Activated T-cell treated with anti-CD3 and anti-CD28 coated beads, Interleukin-2, amount 50 U/mL, for 1 hour (primary cell): ENCODE measurements at places on chromosomes 2 and 18.

DNA sequence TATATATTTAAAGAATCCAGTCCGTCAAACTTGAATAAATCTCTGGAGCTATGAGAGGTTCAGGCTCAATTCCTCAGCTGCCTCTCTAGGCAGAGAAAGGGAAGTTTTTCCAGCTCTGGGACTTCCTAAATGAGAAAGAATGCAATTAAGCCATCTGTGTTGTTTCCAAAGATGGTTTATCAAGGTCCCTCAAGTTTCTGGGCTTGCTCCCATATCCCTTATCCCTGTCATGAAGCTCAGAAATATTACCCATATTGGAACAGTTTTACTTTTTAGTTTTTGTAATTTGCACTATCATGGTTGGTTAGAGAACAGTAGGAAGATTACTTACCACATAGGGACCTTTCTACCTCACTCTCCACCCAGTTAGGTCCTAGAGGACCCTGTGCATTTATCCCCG is 1.4 kb downstream of the CNTNAP5 start:
- DNase-seq, result no peak

GRCh38 chr2:234098681-234099080 is 48.2 kb downstream of the SPP2 start:
- no peak for DNase-seq

- no peak for DNase-seq
These were observed 198.7 kb downstream of the CCDC85A start for GRCh38 chr2:56382466-56382865.

- DNase-seq, result no peak
These were observed 28.6 kb upstream of the CERS6 start for GRCh38 chr2:168427451-168427850.

- no peak for DNase-seq
These were observed 239.8 kb downstream of the EN1 start for GRCh38 chr2:118607641-118608040.

- DNase-seq, result no peak
These were observed 1.9 kb downstream of the NOP58 start for GRCh38 chr2:202267495-202267894.

- no peak for DNase-seq
These were observed 265.5 kb downstream of the RPRM start for GRCh38 chr2:153213022-153213421.

DNA sequence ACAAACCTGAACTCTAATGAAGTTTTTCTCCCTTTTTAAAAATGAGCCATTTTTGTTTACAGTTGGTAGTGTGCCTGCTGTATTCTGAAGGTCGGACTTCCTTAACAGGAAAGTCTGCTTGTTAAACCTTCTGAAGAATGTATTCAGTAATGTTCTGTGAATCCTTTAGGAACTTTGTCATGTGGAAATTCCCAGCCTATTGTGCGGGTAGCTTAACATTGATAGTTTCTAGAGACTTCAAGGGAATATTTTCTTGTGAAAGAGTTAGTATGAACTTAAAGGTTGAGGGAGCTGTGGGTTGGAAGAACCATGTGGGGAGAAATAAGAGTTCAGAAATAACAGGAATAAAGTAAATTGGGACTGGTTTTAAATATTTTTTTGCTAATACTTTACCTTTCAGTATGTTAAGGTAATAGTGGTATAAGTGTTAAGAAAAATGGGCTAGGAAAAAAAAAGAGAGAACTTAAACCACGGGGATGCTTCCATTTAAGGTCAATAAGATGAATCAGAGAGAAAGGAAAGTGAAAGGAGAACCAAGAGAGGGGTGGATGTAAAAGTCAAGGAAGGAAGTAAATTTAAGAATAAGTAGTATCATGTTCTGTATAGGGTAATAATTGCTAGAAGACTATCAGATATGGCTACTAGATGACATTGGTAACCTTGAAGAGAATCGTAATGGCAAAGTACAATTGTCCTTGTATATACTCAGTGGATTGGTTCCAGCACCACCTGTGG is 90.5 kb downstream of the PMS1 start:
- DNase-seq, result no peak

- no peak for DNase-seq
These were observed 96.1 kb downstream of the PID1 start for GRCh38 chr2:229174794-229175496.

DNA sequence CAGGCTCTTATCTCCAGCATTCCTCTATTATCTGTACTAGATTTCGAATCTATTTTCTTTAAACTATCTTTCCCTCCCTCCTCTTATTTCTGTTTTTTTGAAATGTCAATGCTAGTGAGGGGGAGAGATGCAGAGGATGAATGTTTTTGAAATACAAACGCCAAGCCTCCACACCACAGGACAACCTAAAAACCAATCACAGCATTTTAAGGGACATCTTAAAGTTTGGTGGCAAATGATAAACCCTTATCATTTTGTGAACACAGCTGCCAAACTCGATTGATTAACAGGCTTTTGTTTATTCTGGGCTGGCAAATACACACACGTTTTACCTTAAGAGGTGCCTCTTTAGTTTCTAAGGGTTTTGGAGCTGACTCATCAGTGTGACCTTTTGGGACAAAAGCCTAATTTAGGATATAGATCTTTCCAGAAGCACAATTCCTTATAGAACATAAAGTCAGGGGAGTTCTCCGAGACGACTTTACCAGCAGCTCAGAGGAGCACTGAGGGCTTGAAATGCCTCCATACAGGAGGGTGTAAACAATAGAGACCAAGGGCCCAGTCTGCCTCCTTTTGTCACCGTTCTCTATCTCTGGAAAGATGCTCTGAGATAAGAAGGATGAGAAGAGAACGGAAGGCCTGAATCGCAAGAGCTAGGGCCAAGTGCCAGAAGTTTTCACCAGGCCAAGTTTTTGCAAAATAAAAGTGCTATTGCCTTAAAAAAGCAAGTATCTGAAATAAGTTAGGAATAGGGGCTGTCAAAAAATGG is 4.2 kb upstream of the MEIS1 start:
- no peak for DNase-seq
